ENCODE measurements at places on chromosomes 5 and 9.

GRCh38 chr9:88957526-88957925 lies 33.7 kb upstream of the S1PR3 start:
- no peak for DNase-seq

DNA sequence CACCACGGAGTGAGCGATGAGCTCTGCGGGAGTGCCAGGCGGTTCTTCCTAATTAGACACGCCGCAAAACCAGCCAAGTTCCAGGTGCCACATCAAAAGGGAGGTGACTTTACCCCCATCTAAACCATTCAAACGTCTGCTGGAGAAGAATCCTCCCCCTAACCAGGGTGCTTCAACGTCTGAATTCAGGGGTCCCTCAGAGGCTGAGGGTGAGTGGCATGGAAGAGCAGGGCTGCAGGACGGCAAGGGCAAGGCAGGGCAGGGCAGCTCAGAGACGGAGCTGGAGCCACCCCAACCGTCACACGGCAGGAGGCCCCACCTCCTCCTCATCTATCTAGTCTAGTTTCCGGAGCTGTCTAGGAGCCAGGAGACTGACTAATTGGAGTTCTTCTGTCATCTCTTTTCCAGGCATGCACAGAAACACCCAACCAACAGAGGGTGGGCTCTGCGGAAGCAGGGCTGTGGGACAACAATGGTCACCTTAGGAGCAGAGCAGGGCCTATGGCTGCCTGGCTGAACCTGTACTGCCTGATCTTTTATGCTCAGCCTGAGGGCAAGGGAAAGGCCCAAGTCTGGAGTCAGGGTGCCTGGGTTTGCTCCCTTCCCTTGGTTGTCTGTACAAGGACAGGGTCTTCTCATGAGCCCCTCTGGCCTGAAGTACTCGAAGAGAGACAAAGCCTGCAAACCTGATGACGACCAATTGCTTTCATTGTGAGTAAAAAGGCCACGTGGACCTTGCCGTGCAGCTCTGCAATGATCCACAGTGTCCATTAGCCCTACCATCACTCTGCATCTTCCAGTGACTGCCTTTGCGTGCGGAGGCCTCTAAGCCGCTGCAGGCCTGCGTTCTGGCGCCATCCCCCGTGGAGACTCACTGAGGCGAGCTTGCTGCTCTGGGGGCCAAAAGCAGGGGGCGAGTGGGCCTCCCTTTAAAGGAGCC lies 81.0 kb upstream of the SLC25A51 start:
- no peak for DNase-seq

DNA sequence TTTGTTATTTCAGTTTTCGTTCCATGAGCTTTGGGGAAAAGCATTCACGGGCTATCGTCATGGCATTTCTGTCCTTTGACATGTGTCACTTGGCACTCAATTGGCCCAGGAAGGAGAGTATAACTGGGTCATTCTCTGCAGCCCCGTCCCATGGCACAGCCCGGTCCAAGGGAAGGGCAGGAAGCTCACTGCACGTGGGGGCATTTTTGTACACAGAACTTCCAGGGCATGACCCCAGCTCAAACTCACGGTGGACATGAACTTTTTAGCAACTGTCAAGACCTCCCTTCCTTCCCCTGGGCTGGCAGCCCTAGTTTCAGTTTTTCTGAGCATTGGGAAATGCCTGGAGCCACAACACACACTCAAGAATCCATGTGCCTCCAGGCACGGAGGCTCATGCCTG lies 161.6 kb upstream of the PANK3 start:
- DNase-seq = no peak

DNA sequence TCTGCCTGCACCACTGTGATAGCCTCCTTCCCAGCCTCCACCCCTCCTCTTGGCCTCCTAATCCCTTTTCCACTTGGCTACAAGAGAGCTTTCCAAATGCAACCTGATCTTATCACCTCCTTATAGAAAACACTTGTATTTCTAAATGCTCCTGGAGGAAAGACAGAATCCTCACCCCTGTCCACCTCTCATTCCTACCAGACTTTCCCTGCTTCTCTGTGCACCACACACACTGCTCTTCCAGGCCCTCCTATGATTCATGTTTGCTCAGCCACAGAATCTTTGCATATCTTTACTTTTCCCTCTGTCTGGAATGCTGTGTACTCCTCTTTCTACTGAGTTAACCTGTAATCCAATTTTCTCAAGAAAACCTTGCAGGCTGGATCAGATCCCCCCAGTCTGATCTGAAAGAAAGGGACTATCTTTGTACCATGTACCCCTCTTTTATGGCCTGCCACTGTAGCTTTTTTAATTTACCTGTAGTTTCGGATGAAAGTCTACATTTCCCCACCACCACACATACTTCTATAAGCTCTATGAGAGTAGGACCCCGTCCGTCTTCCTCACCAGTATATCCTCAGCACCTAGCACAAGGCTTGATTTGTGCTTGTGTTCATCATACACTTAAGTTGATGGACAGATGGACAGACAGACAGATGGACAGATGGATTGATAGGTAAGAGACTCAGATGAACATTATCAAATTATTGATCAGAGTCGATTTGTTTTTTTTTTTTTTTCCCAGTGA lies 95.3 kb downstream of the GALNT10 start:
- DNase-seq = no peak

GRCh38 chr5:66144834-66145390 lies 812 bp downstream of the SREK1 start:
- DNase-seq = peak; percentile 36

GRCh38 chr9:2833096-2833495 lies 10.8 kb downstream of the PUM3 start:
- DNase-seq = no peak

- DNase-seq = no peak
Observed at GRCh38 chr5:138841531-138841930, 33.6 kb downstream of the LRRTM2 start.

- peak; percentile 87 for DNase-seq
Observed at GRCh38 chr9:130940693-130941576, 1.9 kb upstream of the FIBCD1 start.

- no peak for DNase-seq
Observed at GRCh38 chr5:169223595-169223953, 77.4 kb downstream of the SLIT3 start.

GRCh38 chr5:120535900-120536299 lies 71.8 kb downstream of the PRR16 start:
- DNase-seq = no peak

DNA sequence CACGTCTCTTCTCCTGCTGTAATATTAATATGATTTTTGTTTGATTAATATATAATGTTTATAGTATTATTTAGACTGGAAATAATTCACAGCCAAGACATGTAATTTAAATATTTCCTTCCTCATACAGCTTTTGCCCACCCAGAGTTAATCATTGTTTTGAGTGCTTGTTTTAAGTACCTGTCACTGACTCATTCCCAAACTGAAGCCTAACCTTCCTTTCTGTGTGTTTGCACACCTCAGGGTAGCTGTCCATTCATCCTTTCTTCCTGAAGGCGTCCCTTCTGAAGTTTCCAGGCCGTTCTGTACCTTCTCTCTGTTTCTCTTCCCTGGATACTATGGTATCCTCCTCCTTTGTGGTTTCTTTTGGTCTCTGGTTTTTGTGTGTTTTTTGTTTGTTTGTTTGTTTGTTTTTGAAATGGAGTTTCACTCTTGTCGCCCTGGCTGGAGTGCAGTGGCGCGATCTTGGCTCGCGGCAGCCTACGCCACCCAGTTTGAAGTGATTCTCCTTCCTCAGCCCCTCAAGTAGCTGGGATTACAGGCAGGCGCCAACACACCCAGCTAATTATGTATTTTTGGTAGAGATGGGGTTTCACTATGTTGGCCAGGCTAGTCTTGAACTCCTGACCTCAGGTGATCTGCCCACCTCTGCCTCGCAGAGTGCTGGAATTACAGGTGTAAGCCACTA lies 312.4 kb downstream of the DOCK8 start:
- DNase-seq = no peak

DNA sequence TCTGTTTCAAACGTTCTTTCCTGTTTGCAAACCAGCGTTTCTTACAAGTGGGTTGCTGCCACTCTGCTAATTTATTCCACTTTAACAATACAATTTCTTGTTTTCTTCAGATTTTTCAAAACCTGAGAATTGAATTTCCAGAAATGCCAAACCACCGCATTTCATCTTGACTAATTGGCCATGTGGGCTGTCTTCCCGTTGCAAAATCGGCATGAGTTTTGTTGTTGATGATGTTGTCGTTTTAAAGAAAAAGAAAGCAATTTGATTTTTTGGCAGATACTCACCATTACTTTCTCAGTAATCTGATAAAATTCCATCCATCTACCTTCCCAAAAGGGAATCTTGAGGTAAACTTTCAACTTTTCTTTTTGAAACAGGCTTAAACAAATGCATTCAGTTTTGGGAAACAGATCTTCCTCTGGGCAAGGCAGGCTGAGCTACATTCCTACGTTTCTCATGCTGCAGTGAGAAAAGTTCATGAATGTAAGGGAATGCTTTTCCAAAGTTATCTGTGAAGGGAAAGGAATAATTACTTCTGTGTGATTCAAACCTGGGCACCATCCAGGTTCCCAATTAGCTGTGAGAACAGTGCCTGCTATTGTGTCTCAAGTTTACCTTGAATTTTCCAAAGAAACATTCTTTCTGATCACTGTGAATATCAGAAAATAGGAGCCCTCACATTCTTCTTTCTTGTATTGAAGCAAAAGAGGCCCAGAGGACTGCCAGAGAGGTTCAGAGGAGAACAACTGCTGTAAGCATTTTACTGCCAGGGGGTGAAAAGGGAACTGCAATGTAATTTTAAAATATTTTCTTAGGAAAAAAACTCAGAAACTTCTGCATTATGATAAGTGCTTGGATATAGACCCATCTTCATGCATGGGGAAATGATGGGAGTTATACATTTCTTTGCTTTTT lies 100.7 kb upstream of the TUT7 start:
- DNase-seq = no peak

- no peak for DNase-seq
Observed at GRCh38 chr9:75000835-75001234, 27.3 kb downstream of the CARNMT1 start.

- DNase-seq = no peak
Observed at GRCh38 chr5:143108498-143109128, 294.9 kb downstream of the NR3C1 start.

Measured in GM12891 (cell line).